ENCODE measurements at places on chromosomes 6 and 20. TPM values are rescaled to one million over a fixed set of nuclear protein-coding genes. Genes with fewer than 3 reads are reported as not detected.

Gene ZSCAN31
- 1.7 TPM for total RNA-seq

Gene OOEP
- total RNA-seq = not detected

Gene DEFB110
- total RNA-seq = not detected

Gene EYA2
- total RNA-seq = 0.30 TPM

DNA sequence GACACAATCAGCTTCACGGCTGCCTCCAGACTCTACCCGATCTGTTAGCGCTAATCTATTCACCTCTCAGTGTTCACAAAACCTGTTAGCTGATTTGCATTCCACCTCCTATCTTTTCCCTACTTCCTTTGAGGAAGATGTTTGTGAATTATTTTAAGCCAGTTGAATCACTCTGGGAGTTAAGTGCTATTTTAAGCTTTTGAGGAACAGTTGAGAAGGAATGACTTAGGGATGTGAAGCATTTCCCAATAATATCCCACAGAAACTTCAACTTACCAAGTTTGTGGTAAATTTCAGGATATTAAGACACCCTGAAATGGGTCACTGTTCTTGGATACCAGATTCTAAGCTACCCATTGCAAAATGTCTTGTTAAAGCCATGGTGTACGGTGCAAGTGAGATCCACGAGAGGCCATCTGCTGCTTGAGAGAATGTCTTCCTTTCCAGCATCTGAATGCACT lies 145.2 kb upstream of the CITED2 start:
- no peak for DNase-seq

- DNase-seq = no peak
Observed at GRCh38 chr6:10617008-10617696, 77.3 kb downstream of the C6orf52 start.

DNA sequence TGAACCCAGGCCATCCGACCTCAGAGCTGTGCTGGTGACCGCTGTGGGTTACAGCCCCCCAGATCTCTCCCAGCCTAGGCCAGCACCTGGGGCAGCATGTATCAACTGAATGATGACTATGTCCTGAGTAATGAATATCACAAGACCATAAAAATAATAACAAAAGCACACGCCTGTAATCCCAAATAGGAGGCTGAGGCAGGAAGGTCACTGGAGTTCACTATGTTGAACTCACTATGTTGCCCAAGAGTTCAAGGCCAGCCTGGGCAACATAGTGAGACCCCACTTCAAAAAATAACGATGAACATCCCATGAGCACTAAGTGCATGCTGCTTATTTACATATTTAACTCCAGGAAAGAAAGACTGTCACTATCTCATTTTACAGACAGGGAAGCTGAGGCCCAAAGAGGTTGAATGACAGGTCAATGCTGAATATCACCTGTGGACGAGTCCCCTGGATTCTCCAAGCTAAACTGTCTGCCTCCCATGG lies 92.3 kb downstream of the NFATC2 start:
- no peak for DNase-seq

DNA sequence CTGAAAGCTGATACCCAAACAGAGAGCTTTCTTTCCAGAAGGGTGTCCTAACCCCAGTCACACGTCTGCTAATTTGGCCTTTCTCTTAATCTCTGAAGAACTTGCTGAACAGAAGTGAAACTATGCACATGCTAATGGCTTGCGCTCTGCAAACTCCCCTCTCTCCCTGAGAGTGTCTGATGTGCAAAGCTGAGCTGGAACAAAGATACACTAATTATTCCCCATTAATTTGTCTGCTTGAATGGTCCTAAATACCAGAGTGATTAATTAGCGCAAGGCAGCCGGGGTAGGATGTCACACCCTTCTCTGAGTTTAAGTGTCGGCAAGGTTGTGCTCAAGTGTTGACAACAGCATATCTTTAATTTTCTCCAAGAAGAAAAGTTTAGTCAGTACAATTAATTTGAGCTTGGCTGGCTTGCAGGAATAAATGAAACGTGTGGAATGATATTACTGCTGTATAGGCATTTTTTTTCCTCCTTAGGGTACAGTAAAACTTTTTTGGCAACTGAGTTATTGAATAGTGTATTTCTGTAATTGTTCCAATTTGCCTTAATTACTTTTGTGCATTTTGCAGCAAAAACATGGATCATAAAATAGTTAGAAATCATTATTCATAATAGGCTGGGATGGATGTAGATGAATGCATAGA lies 715.9 kb upstream of the POU3F2 start:
- no peak for DNase-seq

- no peak for DNase-seq
Observed at GRCh38 chr20:46172961-46173536, 54.9 kb downstream of the CD40 start.

DNA sequence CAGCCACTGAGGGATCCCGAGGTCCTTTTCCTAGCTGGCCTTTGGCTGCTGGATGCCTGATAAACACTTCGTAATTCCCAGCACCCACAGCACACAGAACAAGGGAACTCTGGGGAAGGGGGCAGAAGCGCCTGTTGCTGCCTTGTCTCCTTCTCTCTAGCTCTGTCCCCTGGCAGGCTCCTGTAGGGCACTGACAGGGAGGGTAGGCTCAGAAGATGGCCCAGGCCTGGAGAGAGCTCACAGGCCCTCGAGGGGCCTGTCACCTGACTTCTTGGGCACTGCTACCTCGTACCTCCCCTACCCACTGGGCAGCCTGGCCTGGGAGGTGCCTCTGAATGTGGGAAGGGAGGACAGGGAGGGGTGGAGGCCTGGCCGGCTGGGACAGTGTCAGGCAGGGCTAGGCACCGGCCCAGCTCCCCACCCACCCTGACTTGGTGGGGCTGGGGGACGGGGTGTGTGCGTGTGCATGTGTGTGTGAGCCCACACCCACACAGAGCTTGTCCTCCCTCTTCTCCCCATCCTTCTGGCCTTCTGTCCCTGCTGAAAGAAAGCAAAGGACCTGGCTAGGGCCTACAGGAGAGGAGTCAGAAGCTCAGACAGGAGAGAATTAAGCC lies 18.1 kb downstream of the C6orf132 start:
- no peak for DNase-seq
